Left hindlimb (tissue), 1 donor: ENCODE measurements at places on chromosomes 2 and 18.

DNA sequence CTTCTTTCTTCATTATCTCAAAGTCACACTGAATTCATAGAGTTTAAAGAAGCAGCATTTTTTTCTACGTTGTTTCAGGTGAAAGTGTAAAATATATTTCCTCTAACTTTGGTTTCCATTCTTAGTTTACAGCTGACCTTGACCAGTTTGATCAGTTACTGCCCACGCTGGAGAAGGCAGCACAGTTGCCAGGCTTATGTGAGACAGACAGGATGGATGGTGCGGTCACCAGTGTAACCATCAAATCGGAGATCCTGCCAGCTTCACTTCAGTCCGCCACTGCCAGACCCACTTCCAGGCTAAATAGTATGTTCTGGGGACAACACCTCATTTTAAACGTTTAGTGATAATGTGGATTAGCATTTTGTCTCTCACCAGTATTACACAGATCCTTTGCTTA is 82.4 kb downstream of the PTRHD1 start:
- no peak for DNase-seq

DNA sequence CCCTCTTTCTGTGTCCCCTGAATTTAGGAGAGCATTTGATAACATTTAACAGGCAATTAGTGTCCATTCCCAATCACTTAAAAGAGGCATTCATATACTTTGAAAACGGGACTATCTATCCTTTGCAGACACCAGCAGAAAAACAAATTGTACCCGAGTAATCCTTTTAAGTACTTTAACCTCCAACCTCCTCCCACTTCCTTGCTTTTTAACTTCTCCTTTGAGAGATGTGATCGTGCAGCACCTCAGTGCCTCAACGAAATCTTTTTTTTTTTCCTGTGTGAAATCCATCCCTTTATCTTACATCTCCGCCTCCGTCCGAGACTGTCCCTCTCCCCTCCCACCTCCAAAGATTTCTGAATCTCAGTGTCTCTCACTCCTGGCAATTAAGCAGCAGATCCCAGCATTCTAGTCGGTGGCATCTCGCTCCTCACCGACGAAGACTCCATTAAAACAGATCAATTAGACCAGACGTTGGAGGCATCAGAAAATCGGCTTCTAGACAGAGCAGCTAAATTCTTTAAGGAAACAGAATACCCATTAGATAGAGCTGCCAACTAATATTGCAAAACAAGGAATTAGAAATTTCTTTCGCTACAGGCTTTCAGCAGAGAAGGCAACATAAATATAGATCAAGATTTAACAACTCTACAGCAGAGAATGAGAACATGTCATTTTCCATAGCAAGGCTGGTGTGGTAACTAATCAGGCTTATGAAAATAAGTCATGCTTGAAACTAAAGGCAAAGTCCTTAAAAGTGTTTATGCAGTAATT is 1.9 kb upstream of the TMEFF2 start:
- no peak for DNase-seq

- DNase-seq, result no peak
These were observed 434.2 kb downstream of the GRB14 start for GRCh38 chr2:164187121-164187520.

GRCh38 chr2:238710032-238710735 is 137.7 kb upstream of the TWIST2 start:
- DNase-seq, result no peak

GRCh38 chr18:53117851-53118250 is 777.9 kb downstream of the DCC start:
- no peak for DNase-seq

- DNase-seq, result no peak
These were observed 280.5 kb upstream of the CCDC68 start for GRCh38 chr18:55239740-55240139.

DNA sequence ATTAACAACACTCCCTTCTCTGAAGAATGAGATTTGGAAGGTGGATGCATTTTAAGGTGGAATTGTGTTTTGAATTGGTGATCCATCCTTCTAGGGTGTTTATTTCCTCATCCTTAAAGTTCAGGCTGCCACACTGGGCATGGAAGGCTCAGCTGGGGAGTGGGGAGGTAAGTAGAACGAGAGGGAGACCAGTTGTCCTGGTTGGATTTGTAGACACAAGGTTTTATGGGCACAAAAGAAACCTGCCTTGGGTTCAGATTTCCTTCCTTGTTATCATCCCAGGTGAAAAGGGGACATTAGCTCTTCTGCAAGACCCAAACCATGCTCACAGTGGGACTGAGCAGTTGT is 101.0 kb upstream of the SIX3 start:
- no peak for DNase-seq

GRCh38 chr18:51123936-51124486 is 73.5 kb downstream of the MEX3C start:
- DNase-seq, result no peak

DNA sequence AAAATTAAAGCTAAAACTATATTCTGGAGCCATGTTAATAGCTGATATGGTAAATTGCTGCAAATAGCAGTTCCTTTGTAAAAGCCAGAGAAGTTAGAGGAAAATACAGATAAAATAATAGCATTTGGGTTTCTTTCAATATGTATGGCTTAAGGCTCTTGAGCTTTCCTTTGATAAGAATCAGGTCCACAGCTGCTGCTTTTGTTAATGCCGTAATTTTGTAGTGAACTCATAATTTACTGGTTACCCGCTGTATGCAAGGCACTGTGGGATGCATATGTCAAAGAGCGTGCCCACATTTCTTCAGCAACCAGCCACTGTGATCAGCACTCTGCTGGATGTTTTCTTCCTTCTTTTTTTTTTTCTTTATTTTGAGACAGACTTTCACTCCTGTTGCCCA is 79.1 kb downstream of the MOGAT1 start:
- no peak for DNase-seq

DNA sequence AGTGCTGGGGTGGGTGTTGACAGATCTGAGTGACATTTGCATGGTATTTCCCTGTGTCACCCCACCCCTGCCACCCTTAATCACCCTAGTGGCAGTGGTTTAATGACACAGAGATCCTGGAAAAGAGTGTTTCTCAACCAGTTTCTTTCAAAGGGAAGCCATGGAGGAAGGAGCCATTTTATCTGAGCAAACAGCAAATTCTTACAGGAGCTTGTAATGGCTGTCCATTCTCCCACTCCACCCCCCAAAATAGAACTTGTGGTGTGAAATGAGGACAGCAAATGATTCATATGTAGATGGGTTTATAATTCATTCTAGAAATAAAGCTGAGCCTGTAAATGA is 51.5 kb downstream of the CDC42EP3 start:
- no peak for DNase-seq

DNA sequence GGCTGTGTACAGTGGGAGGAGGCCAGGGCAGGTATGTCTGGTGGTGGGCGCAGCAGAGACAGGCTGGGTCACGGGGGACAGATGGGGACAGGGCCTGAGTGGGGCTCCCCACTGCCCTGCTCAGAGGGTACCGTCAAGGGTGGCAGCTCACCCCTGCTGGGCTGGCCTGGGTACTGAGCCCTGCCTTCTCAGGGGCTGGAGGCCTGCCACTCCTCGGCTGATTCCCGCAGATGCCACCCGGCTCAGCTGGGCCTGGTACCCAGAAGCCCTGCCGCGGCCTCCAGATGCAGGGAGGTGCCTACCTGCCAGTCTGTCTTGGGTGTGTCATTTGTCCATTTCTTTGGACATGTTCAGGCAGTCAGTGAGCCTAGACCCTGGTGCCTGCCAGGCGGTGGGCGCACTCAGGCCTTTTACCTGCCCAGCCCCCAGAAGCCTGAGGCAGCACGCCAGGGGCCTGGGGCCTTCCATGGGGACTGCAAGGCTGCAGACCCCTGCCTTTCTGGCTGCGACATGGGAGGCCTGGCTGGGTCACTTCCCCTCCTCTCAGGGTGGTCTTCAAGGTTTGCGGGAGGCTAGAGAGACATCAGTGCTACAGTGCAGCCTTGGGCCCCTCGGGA is 3.3 kb downstream of the SNORC start:
- no peak for DNase-seq

- DNase-seq, result no peak
These were observed 32.8 kb downstream of the RTN4 start for GRCh38 chr2:55017428-55017827.

- DNase-seq, result peak; percentile 86
These were observed 710 bp upstream of the TMSB10 start for GRCh38 chr2:84904717-84905174.

- no peak for DNase-seq
These were observed 66.1 kb downstream of the FASTKD2 start for GRCh38 chr2:206831442-206831995.
